ENCODE measurements at places on chromosomes 5 and 9. TPM values are rescaled to one million over a fixed set of nuclear protein-coding genes. Genes with fewer than 3 reads are reported as not detected.

GRCh38 chr5:73298772-73299630 lies 126.0 kb downstream of the TMEM174 start:
- DNase-seq: no peak
- no peaks in the 10 kb centered on the region for H3K36me3 ChIP-seq
- H3K4me1 ChIP-seq: peaks cover 37% of the 10 kb centered on the region
- no peak overlapping the region for H3K27ac ChIP-seq

DNA sequence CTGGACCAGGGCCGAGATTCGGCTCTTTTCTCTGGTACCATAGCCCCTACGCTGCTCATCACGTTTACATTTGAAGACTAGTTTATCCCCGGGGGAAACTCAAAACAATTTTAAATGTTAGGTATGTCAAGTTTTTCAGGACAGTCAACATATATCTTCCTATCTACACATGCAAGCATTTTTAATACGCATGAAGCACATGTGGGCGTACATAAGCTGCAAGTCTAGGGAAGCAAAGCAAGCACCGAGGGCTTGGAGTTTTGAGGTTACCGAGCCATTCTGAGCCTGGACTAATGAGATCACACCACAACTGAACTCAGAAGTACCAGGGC lies 154.4 kb downstream of the AUH start:
- H3K4me1 ChIP-seq: no peaks in the 10 kb centered on the region
- H3K36me3 ChIP-seq: no peaks in the 10 kb centered on the region
- no peak overlapping the region for H3K27ac ChIP-seq
- H3K27me3 ChIP-seq: no peaks in the 10 kb centered on the region
- DNase-seq: no peak

GRCh38 chr9:93130861-93131481 lies 3.1 kb downstream of the NINJ1 start:
- DNase-seq: no peak
- peaks cover 26% of the 10 kb centered on the region for H3K4me1 ChIP-seq
- no peaks in the 10 kb centered on the region for H3K36me3 ChIP-seq
- no peak overlapping the region for H3K4me3 ChIP-seq
- H3K27me3 ChIP-seq: no peaks in the 10 kb centered on the region
- no peak overlapping the region for H3K27ac ChIP-seq

GRCh38 chr9:133115604-133116345 lies 5.3 kb downstream of the RALGDS start:
- no peaks in the 10 kb centered on the region for H3K36me3 ChIP-seq
- peaks cover 62% of the 10 kb centered on the region for H3K4me1 ChIP-seq
- H3K27ac ChIP-seq: peak overlapping the region; percentile 17
- H3K4me3 ChIP-seq: no peak overlapping the region

DNA sequence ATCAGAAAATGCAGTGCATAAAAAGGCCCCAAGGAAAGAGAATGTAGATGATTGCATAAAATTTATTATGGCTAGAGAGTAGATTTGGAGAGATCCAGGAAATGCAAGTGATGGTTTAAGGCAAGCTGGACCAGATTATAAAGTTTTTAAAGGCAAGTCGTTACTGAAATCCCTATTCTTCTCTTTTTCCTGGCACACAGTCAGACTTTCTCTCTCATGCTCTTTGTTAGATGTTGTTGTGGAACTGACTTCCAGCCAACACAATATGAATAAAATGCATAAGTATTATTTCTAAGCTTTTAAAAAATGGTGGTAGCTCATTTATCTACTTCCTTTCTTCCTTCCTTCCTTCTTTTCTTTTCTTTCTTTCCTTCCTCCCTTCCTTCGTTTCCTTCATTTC lies 1085.4 kb upstream of the CDH6 start:
- no peak overlapping the region for H3K4me3 ChIP-seq
- no peaks in the 10 kb centered on the region for H3K36me3 ChIP-seq
- peaks cover 4% of the 10 kb centered on the region for H3K4me1 ChIP-seq
- no peak overlapping the region for H3K27ac ChIP-seq
- DNase-seq: no peak
- H3K27me3 ChIP-seq: no peaks in the 10 kb centered on the region

GRCh38 chr9:130092910-130093309 lies 39.2 kb downstream of the GPR107 start:
- H3K27me3 ChIP-seq: no peaks in the 10 kb centered on the region
- no peak overlapping the region for H3K4me3 ChIP-seq
- peaks cover 28% of the 10 kb centered on the region for H3K36me3 ChIP-seq
- no peak overlapping the region for H3K27ac ChIP-seq
- H3K4me1 ChIP-seq: no peaks in the 10 kb centered on the region

Gene ZNF883
- total RNA-seq: 1.9 TPM

Gene PCDHAC2
- total RNA-seq: 6.9 TPM

Gene LCN1
- not detected for total RNA-seq

Gene PCDH12
- total RNA-seq: not detected

DNA sequence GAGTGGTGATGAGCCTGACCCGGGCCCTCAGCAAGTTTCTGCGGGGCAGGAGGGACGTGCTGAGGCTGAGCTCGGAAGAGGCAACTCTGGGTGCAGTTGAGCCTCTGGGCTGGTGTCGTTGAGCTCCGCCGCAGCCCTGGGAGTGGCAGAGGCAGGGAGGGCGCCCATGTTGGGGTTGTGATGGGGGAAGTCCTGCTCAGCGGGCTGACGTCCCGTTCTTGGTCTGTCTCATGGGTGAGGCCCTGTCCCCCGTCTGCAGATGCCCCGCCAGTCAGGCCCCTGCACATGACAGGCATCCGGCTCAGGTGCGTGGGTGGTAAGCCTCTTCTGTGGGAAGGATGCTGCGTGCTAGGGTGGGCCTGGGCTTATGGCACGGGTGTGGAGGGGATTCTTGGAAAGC lies 64.3 kb downstream of the RXRA start:
- no peaks in the 10 kb centered on the region for H3K36me3 ChIP-seq
- no peak overlapping the region for H3K4me3 ChIP-seq
- no peaks in the 10 kb centered on the region for H3K4me1 ChIP-seq
- H3K27ac ChIP-seq: no peak overlapping the region
- H3K27me3 ChIP-seq: no peaks in the 10 kb centered on the region

GRCh38 chr9:125963932-125964331 lies 216.8 kb downstream of the PBX3 start:
- H3K4me3 ChIP-seq: no peak overlapping the region
- H3K4me1 ChIP-seq: peaks cover 4% of the 10 kb centered on the region
- H3K36me3 ChIP-seq: peaks cover 12% of the 10 kb centered on the region
- no peak for DNase-seq
- H3K27ac ChIP-seq: no peak overlapping the region

DNA sequence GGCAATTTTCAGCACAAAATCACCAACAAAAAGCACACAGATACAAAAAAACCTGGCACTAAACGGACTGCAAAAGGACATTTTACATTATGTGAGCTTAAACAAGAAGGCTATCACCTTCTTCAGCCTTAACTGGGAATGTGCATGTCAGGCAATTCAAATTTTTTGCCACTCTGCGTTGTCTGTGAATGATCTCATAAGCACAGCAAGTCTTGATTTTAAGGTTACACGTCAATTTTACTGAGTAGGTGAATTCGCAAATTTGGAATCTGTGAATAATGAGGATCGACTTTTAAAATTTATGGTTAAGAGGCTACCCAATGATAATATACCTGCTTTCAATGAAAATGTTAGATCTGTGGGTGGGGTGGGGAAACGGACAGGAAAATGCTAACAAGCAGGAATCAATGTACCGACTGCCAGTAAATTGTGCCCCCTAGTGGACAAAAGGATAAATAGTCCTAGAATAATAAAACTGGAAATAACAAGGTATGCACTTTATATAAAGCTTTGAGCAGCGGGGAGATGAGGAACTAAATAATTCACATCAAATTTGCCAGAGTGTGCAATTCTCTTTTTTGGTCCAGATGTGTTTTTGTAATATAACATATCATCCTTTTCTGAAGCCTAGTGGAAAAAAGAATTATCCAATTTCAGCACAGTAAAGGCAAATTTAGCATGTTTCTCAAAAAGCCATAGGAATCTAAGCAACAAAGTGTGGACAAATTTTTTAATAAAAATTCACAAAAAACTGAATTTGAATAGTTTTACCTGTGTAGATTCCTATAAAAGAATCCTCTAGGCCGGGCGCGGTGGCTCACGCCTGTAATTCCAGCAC lies 20.5 kb downstream of the EQTN start:
- H3K27ac ChIP-seq: no peak overlapping the region
- no peak overlapping the region for H3K4me3 ChIP-seq
- no peaks in the 10 kb centered on the region for H3K36me3 ChIP-seq
- H3K4me1 ChIP-seq: peaks cover 3% of the 10 kb centered on the region

Gene SLC34A1
- total RNA-seq: not detected

DNA sequence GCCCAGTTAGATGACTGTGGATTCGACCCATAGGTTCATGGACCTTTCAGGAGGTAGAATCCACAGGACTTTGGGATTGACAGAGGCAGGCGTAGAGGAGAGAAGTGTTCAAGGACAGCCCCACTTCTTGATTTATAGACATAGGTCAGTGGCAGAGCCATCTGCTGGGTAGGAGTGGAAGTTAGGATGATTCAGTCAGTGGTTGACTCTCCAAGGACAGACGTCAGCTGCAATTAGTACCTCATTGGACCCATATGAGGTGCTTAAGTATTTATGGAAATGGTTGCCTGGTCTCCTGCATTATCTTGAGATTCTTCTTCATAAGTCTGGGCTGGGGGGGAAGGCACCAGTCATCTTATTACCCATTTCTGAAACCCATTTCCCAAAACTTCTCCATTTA lies 70.9 kb downstream of the SH3RF2 start:
- peak; percentile 33 for DNase-seq
- no peaks in the 10 kb centered on the region for H3K36me3 ChIP-seq
- H3K4me3 ChIP-seq: no peak overlapping the region
- no peaks in the 10 kb centered on the region for H3K4me1 ChIP-seq
- no peaks in the 10 kb centered on the region for H3K27me3 ChIP-seq
- no peak overlapping the region for H3K27ac ChIP-seq

DNA sequence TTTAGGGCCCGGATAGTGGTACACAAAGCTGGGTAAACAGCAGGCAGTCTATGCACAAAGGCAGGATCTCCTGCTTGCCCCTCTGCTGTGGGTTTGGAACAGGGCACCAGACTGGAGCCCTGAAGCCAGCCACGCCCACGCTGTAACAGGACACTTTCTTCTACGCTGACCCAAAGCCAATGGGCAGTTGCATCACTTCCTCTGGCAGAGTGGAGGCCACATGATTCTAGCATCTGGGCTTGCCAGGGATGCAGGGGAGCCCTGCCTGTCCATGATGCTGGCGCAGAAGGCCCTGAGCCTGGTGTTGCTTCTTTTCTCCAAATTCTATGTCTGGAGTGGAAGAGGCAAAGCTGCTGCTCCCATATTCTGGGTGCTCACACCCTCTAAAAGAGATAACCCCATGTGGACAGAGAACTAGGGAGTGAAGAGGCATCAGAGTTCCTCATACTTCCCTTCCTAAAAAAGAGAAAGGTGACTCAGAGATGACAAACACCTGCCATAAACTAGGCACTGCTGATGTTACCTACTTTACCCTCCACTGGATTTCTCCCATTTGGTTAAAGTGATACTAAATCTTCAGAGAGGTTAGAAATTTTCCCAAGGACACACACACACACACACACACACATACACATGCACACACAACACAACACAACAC lies 260.3 kb upstream of the KLF4 start:
- DNase-seq: peak; percentile 93
- H3K4me1 ChIP-seq: peaks cover 29% of the 10 kb centered on the region
- H3K4me3 ChIP-seq: no peak overlapping the region
- no peaks in the 10 kb centered on the region for H3K36me3 ChIP-seq
- H3K27ac ChIP-seq: peak overlapping the region; percentile 76

GRCh38 chr5:107268241-107268640 lies 402.5 kb downstream of the EFNA5 start:
- no peak overlapping the region for H3K27ac ChIP-seq
- peak; percentile 37 for DNase-seq
- H3K4me1 ChIP-seq: no peaks in the 10 kb centered on the region
- H3K36me3 ChIP-seq: no peaks in the 10 kb centered on the region

GRCh38 chr9:121368745-121369144 lies 1.3 kb downstream of the STOM start:
- DNase-seq: no peak
- H3K4me3 ChIP-seq: peak overlapping the region; percentile 73
- no peaks in the 10 kb centered on the region for H3K36me3 ChIP-seq
- no peaks in the 10 kb centered on the region for H3K27me3 ChIP-seq
- peaks cover 7% of the 10 kb centered on the region for H3K4me1 ChIP-seq

Gene SOX30
- 0.14 TPM for total RNA-seq

- H3K36me3 ChIP-seq: no peaks in the 10 kb centered on the region
- no peak overlapping the region for H3K27ac ChIP-seq
- no peaks in the 10 kb centered on the region for H3K27me3 ChIP-seq
- no peaks in the 10 kb centered on the region for H3K4me1 ChIP-seq
- peak; percentile 48 for DNase-seq
Observed at GRCh38 chr5:157431544-157432200, 28.3 kb upstream of the NIPAL4 start.

All from astrocyte (in vitro differentiated cells and primary cell).